Prostate gland (tissue), 2 donors: ENCODE measurements at places on chromosomes 13 and 19.
A peak's percentile ranks its signal among the peaks of the same experiment; 100 is the strongest.

- no peak overlapping the region for H3K27ac ChIP-seq
- no peak for DNase-seq
- no peaks in the 10 kb centered on the region for H3K4me1 ChIP-seq
- no peak overlapping the region for H3K4me3 ChIP-seq
These were observed 152.2 kb upstream of the RFC3 start for GRCh38 chr13:33665626-33666175.

DNA sequence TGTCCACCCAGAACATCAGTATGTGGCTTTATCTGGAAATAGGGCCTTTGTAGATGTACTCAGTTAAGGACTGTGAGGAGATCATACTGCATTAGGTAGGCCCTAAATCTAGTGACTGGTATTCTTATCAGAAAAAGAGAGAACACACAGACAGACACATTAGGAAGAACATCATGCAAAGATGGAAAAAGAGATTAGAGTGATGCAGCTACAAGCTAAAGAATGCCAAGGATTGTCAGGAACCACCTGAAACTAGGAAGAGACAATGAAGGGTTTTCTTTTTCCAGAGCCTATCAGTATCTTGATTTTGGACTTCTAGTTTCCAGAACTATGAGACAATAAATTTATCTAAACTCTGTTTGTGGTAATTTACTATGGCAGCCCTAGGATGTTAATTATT is 15.0 kb upstream of the DZIP1 start:
- H3K27me3 ChIP-seq: no peaks in the 10 kb centered on the region
- no peak overlapping the region for H3K27ac ChIP-seq
- H3K36me3 ChIP-seq: no peaks in the 10 kb centered on the region
- no peaks in the 10 kb centered on the region for H3K4me1 ChIP-seq
- H3K4me3 ChIP-seq: no peak overlapping the region

GRCh38 chr13:51397262-51397941 is 55.4 kb downstream of the INTS6 start:
- no peaks in the 10 kb centered on the region for H3K36me3 ChIP-seq
- peak overlapping the region; percentile 3 for H3K27ac ChIP-seq
- peaks cover 3% of the 10 kb centered on the region for H3K4me1 ChIP-seq
- H3K4me3 ChIP-seq: no peak overlapping the region
- H3K27me3 ChIP-seq: no peaks in the 10 kb centered on the region

- DNase-seq: no peak
- peaks cover 12% of the 10 kb centered on the region for H3K27me3 ChIP-seq
- no peaks in the 10 kb centered on the region for H3K36me3 ChIP-seq
- H3K4me1 ChIP-seq: no peaks in the 10 kb centered on the region
- peak overlapping the region; percentile 37 for H3K4me3 ChIP-seq
- H3K27ac ChIP-seq: no peak overlapping the region
These were observed 622 bp upstream of the FXYD5 start for GRCh38 chr19:35153701-35154524.

- H3K4me1 ChIP-seq: peaks cover 7% of the 10 kb centered on the region
- no peak for DNase-seq
- no peaks in the 10 kb centered on the region for H3K36me3 ChIP-seq
- peak overlapping the region; percentile 13 for H3K27ac ChIP-seq
These were observed 45.3 kb downstream of the LRCH1 start for GRCh38 chr13:46598140-46598819.

GRCh38 chr19:10766671-10767201 is 48.9 kb downstream of the DNM2 start:
- no peak for DNase-seq
- H3K27ac ChIP-seq: peak overlapping the region; percentile 45
- H3K36me3 ChIP-seq: no peaks in the 10 kb centered on the region
- H3K27me3 ChIP-seq: no peaks in the 10 kb centered on the region
- peaks cover 13% of the 10 kb centered on the region for H3K4me1 ChIP-seq

DNA sequence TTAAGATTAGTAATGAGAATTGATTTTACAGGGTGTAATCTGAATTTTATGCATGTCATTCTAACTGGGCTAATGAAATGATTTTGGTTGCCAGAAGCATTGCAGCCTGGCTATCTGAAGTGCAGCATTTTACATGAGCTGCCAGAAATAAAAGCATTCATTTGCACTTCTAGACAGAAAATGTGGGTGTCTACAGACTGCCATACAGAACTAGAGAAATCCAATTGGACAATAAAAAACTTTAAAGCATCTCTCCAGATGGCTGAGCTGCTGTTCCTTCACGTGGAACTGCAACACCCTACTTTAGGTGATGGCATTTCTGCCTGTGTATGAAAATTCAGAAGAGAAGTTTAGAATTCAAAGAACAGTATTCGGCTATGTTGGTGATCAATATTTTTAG is 450.1 kb upstream of the SLITRK1 start:
- H3K36me3 ChIP-seq: no peaks in the 10 kb centered on the region
- no peak for DNase-seq
- H3K4me3 ChIP-seq: no peak overlapping the region

GRCh38 chr19:12364391-12365235 is 870 bp downstream of the ZNF442 start:
- H3K36me3 ChIP-seq: no peaks in the 10 kb centered on the region
- H3K27me3 ChIP-seq: no peaks in the 10 kb centered on the region
- H3K4me1 ChIP-seq: no peaks in the 10 kb centered on the region
- peak; percentile 6 for DNase-seq
- peak overlapping the region; percentile 95 for H3K4me3 ChIP-seq

- H3K27me3 ChIP-seq: no peaks in the 10 kb centered on the region
- DNase-seq: no peak
- no peak overlapping the region for H3K27ac ChIP-seq
- no peak overlapping the region for H3K4me3 ChIP-seq
- H3K36me3 ChIP-seq: no peaks in the 10 kb centered on the region
These were observed 161.1 kb downstream of the LMO7 start for GRCh38 chr13:75797239-75797638.

- H3K4me1 ChIP-seq: peaks cover 12% of the 10 kb centered on the region
- DNase-seq: peak; percentile 86
- H3K27me3 ChIP-seq: no peaks in the 10 kb centered on the region
- H3K36me3 ChIP-seq: no peaks in the 10 kb centered on the region
These were observed 2.7 kb upstream of the CAPNS1 start for GRCh38 chr19:36136964-36137686.

DNA sequence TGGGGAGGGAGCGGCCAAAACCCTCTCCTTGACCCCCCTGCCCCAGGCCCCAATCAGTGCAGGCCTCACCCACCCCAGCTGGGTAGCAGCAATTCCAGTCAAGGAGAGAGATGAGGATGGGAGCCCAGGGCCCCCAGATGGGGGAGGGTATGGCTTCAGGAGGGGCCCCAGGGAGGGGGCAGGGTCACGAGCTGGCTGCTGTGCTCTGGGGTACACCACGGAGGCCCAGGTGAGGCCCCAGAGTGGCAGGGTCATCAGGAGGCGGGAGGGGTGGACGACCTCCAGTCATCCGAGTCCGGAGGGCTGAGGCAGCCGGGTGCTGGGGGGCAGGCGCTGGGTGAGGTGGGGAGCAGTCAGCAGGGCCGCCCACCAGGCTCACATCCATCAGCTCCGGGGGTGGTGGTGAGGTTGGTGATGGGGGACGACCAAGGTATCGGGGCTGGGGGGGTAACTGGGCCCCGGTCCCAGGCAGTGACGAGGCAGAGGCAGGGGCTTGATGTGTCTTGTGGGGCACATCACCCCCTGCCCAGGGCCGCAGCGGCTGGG is 8.4 kb downstream of the DYRK1B start:
- no peak overlapping the region for H3K4me3 ChIP-seq
- H3K36me3 ChIP-seq: peaks cover 2% of the 10 kb centered on the region
- H3K27me3 ChIP-seq: no peaks in the 10 kb centered on the region
- no peak overlapping the region for H3K27ac ChIP-seq
- no peak for DNase-seq

DNA sequence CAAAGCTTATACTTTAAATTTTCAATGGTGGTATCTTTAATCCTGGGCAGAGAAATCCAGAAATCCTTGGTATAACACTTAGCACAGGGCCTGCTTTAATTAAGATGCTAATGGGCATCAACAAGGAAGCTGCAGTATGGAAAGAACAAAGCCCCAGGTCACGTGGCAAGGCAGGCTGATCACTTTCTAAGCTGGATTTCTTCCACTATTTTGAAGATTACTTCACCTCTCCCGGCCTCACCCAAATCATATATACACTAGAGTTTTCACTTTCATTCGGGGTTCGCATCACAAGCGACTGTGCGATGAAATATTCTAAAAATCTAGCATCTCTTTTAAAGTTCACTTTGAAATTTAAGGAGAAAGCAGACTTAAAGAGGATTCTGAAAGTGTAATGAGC is 71.8 kb downstream of the STARD13 start:
- no peaks in the 10 kb centered on the region for H3K4me1 ChIP-seq
- no peak overlapping the region for H3K4me3 ChIP-seq
- peak; percentile 51 for DNase-seq
- no peaks in the 10 kb centered on the region for H3K27me3 ChIP-seq
- H3K36me3 ChIP-seq: no peaks in the 10 kb centered on the region

DNA sequence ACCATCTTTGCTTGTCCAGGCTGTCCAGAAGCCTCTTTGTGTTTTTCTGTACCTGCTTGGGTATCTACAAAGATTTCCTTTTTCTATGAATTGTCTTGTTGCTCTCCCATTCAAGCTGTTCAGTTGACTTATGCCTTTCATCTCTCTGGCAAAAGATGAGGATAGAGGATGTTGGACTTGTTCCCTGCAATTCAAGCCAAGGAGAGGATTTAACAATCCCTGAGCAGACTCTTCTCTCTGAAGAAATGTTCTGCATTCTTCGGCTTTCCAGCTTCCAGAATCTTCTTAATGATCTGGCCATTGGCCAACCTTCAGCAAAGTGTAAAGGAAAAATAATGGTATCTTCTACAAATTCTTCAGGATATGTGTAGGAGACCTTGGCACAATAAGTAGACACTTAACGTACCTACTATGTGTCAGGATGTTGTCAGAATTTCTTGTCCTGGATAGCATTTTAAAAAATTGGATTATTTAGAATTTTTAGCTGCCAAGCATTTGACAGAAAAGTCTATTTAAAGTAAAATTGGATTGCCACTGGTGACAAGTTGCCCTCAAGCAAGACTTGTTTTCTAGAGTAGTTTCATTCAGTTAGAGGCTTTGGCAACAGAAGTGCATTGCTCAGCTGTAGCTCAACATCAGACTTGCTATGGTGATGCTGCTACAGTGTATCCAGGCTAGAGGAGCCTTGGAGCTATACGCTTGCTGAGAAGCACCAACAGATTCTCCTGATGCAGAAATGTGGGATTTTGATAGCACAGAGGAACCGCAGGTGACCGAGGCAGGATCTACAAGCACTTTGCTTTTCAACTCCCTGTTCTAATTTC is 455.7 kb downstream of the SUCLA2 start:
- DNase-seq: no peak
- no peaks in the 10 kb centered on the region for H3K36me3 ChIP-seq
- H3K4me1 ChIP-seq: no peaks in the 10 kb centered on the region
- H3K4me3 ChIP-seq: no peak overlapping the region

GRCh38 chr19:14354445-14354844 is 26.8 kb upstream of the ADGRE5 start:
- peaks cover 3% of the 10 kb centered on the region for H3K27me3 ChIP-seq
- no peaks in the 10 kb centered on the region for H3K36me3 ChIP-seq
- no peak overlapping the region for H3K4me3 ChIP-seq
- H3K4me1 ChIP-seq: no peaks in the 10 kb centered on the region

DNA sequence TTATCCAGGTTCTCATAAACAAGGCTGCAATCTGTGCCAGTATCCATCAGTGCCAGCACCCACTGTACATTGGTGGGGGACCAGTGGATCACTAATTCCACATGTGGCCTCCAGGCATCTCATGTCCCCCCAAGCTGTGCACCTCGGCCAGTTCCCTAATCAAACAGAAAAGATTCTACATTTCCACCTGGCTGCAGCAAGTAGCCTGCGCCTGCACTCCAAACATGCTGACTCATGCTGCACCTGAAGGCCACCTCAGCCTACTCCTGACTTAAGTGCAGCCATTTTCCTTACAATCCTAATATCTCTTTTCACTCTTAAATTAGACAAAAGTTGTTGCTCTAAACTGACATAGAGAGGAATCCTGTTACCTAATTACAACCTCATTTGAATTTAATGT is 729.4 kb upstream of the MIR17HG start:
- DNase-seq: no peak
- no peak overlapping the region for H3K4me3 ChIP-seq
- H3K36me3 ChIP-seq: no peaks in the 10 kb centered on the region
- no peaks in the 10 kb centered on the region for H3K27me3 ChIP-seq
- no peak overlapping the region for H3K27ac ChIP-seq

DNA sequence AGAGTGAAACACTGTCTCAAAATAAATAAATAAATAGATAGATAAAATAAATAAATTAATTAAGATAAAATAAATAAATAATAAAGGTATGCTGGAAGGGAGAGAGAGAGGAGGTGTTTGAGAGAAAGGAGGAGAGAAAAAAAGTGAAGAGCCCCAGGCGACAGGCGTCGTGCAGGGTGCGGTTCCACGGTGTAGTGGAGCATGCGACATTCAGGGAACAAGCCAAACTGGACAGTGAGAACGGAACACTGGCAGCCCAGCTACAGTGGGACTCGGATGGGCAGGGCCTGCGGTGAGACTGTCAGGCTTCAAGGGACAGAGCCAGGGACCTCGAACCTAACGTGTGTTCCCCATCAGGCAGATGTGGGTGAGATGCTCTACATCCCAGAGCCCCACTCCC is 9.4 kb downstream of the SULT2B1 start:
- no peak for DNase-seq
- no peak overlapping the region for H3K27ac ChIP-seq
- H3K4me1 ChIP-seq: no peaks in the 10 kb centered on the region
- no peaks in the 10 kb centered on the region for H3K27me3 ChIP-seq
- H3K36me3 ChIP-seq: no peaks in the 10 kb centered on the region

DNA sequence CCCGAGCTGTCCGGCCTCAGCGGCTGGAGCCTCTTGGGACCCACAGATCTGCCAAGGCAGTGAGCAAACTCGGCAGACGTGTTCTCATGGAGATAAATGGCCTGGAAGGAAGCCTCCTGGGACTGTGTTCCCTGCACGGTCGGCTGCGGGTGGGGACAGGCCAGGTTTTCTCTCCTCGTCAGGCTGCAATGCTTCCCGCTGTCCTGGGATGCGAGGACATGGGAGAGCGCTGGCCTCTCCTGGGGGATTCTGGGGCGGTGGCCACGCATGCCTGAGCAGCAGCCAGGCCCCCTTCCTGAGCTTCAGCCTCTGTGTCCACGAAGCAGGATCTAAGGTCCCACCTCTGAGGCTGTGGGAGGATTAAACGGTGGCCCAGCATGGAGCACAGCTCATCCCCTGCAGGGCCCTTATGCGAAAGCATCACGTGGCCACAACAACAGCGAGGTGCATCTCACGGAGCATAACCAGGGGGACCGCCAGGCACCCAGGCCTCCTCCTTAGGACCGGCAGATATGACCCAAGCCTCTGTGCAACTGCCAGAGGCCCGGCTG is 21.2 kb upstream of the C13orf46 start:
- no peaks in the 10 kb centered on the region for H3K4me1 ChIP-seq
- no peaks in the 10 kb centered on the region for H3K27me3 ChIP-seq

GRCh38 chr13:63117710-63118109 is 1702.1 kb upstream of the PCDH20 start:
- no peaks in the 10 kb centered on the region for H3K36me3 ChIP-seq
- no peak overlapping the region for H3K27ac ChIP-seq
- no peak overlapping the region for H3K4me3 ChIP-seq
- DNase-seq: no peak
